ENCODE measurements at places on chromosomes 7 and 10.

DNA sequence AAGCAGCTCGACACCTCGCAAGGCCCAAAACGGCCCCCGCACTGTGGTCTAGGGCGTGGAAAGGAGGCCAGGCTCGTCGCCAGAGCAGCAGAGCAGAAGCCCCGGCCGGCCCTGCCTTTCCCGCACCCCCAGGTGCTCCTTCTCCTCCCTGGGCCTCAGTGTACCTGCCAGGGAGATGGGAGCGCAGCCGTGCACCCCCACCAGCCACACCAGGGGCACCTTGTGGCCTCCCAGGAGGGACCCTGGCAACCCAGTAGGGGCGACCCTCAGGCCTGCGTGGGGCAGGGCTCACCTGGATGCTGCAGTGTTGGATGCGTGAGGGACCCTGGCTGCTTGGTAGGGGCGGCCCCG is 9.5 kb downstream of the PDGFA start:
- DNase-seq = no peak

- DNase-seq = no peak
These were observed 647.9 kb downstream of the CNTNAP2 start for GRCh38 chr7:146764458-146764857.

- DNase-seq = no peak
These were observed 28.0 kb upstream of the CABCOCO1 start for GRCh38 chr10:61634746-61635145.

- peak; percentile 13 for DNase-seq
These were observed 111.5 kb downstream of the CCNY start for GRCh38 chr10:35447693-35448407.

DNA sequence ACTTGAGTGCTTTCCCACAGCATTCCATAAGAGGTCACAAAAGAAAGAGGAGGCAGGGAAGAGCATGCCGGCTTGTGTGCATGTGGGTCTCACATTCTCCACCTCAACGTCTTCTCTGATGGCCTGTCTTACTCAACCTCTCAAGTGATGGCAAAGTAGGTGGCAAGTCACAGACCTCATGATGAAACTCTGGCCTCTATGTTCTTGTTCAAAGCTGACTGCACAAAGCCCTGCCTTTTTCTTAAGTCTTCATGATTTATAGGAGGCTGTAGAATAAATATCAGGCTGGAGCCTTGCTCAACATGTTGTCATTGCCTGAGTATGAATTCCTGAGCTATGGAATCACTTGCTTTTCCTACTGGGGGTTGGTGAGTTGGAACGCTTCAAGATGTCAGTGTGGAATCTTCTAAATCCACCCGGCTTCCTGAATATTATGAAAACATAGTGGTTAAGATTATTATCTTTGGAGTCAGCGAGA is 213.6 kb upstream of the INHBA start:
- no peak for DNase-seq

DNA sequence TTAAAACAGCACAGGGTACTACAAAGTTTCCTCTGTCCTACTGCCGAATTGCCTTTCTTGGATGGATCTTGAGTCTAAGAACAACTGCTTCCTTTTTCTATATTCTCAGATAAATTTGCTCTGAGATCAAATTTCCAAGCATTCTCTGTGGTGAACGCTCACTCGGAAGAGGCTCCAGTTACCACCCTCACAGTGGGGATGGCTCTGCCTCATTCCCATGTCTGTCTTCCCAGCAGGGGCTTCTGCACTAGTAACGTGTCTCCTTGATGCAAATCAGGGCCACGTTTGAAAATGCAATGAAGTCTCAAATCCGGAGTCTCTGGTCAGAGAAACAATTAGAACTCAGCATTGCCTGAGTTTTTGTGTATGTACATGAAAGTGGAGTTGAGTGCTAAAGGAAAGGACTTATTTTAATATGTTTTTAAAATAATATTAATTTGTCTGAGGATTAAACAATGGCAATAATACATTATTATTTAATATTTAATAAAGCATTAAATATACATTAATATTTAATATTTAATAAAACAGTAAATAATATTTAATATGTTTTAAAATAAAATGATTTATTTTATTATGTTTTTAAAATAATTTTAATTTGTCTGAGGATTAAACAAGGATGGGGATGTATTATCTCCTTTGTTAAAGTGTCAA is 61.8 kb downstream of the INHBA start:
- DNase-seq = no peak

GRCh38 chr7:106114716-106115383 is 2.7 kb upstream of the SYPL1 start:
- peak; percentile 54 for DNase-seq

DNA sequence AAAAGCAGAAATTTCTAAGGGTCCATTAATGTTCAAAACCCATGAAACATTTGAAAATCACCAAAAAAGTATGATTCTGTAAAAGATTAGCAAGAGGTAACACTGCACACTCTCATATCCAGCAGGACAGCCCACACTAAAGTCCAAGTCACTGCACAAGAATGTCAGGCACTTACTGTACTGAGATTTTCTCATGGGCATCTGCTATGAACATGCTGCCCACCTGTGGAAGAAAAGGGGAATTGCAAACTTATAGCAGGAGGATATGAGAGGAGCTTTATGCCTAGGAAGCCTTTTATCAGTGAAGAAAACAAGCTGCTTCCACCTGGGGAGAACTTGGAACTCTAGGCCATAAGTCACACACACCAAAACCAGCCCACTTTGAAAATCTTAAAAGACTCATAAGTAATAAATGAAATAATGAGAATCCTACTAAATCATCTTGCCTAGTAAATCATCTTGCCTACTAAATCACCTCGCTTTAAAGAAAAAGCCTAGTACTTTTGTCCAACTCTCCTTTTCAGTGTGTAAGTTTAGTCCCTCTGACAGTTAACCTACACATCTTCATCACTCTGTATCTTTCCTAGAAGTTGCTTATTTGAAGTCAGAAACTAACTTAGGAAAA is 46.1 kb downstream of the ARMH3 start:
- DNase-seq = no peak

DNA sequence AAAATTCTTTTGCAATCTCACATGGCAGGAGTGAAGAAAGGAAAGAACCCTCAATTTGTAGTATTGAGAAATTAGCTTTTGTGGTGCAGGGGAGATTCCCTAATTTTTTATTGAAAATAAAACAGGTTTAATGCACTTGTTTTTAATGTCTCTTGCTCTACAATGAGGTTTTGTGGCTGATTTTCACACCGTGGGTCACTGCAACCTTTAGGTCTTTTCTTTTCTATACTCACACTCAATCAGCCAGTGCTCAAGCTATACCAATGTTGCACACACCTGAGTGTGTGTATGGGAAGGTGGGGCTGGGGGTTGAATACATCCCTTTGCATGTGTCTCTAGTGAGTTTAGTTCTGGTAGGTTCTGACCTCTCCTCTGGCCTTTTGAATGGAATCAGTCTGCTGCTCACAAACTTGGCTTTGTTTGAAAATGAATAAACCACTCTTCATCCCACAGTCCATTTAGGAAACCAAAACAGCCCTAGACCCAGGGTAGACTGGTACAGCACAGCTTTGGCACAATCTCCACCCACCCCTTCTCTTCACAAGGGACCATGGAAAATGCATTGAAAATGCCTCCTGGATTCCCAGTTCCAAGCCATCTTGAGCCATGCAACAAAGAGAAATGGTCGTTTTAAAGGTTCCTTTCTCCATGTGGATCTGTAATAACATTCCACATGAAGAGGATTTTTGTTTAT is 411.5 kb downstream of the SFMBT2 start:
- DNase-seq = no peak

GRCh38 chr10:26437637-26438461 is at the start of gene APBB1IP:
TSS of gene APBB1IP (plus strand) at chr10:26438341. CDS start at chr10:26492327, 53,986 bp downstream.
- peak; percentile 33 for DNase-seq

GRCh38 chr7:30144657-30145306 is 10.0 kb downstream of the MTURN start:
- DNase-seq = no peak

DNA sequence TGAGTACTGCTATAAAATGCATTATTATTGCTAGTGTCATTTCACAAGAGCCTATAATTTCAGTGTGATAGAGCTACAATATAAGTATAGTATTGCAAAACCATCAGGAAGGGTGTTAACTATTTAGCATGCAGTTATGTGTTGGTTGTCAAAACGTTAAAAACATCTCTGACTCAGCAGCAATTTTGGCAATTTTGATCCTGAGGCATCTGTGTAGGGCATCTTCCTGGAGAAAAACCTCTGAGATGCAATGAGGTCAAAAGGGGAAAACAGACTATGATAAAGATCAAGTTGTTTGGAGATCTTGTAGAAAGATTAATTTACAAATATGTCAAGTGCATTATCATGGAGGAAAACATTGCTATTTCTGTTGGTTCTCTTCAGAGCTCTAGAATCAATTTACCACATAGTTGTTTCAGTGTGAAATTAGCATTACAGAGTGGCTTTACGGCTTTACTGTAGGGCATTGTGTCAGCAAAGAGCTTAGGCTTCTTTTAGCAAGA is 5.3 kb downstream of the CFTR start:
- DNase-seq = no peak

DNA sequence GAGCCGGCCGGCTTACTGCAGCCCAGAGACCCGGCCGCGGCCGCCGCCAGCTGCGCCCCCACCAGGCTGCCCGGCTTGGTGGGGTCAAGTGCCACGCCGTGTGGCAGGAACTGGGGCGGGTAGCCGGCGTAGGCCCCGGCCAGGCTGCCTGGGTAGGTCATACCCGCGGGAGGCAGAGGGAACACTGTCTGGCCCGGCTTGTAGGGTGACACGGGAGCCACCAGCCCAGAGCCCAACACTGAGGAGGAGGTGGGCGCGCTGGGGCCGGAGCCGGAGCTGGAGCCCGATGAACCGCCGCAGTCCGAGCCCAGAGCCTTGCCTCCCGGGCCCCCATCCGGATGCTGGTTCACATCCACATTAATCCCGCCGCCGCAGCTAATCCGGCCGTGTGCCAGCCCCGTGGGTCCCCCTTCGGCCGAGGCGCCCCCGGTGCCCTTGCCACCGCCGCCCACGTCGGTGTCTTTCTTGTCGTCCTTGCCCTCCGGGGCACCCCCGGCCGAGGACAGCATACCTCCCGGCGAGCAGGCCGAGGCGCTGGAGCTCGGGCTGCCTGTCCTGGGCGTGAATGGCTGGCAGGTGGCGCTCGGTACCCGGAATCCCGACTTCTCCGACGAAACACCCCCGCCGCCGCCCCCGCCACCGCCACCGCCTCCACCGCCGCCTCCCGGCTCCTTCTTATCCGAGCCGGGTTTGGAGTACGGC is 2.0 kb downstream of the ZNF503 start:
- DNase-seq = peak; percentile 27

GRCh38 chr7:44284216-44284615 is 41.2 kb downstream of the CAMK2B start:
- no peak for DNase-seq

DNA sequence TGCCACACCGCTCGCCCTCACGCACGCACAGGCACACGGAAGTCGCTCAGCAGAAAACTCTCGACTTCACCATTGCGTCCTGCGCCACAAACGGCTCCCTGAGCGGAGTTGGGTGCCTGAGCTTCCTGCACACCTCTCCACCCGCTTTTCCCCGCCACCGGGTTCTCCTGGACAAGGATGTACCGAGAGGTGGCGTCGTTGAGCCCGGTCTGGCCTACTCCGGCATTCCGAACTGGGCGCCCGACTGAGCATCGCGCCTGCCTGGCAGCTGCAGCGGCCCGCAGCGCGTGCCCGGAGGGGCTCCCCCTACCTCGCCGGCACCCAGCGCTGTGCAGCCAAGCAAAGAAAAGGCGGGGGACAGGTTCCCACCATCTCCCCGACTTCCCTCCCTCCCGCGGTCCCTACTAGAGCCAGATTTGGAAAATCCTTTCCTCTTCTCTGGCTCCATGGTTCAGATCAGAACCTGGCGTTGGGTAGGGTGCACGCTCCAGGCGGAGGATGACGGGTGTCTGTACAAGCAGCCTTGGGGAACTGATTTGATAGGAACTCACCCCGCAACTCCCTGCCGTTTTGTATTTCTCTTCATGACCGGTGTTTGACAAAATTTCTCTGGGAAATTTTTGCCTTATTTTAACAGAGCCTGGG is 1.7 kb downstream of the SORCS3 start:
- no peak for DNase-seq

- DNase-seq = no peak
These were observed 375 bp upstream of the GATAD1 start for GRCh38 chr7:92446869-92447344.

DNA sequence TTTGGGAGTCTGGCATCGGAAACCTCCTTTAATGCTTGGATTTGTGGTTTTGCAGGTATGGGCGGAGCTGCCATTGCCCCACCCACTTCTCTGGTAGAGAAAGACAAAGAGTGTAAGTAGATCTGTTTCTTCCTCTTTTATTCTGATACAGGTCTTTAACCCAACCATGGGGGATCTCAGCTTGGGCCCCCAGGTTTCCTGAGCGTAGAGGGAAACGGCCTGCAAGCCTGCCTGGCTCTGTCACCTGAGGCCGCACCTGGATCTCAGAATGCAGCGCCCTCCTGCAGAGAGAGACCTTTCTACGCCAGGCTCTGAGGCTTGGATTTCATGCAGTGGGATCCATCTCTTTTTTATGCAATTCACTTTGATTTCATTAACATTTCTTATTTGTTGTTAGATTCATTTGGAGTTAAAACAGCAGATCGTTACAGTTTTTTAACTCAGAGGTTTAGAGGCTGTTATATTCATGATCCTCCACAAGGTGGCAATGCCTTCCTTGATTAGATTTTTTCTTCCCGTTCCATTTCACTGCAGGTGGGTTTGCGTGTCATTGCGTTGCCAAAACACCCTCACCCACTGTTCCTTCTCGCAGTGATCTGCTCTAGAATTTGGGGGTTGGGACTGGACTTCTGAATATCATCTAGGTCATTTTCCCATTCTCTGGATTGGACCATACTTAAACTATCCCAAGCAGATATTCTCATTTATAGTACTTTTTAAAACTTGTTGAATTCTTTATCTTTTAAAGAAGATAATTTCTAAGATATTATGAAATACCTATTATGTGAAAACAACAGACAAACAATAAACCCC is 20.0 kb downstream of the RBM17 start:
- DNase-seq = peak; percentile 66

- no peak for DNase-seq
These were observed 190.2 kb downstream of the REEP3 start for GRCh38 chr10:63711361-63711760.

GRCh38 chr7:27155816-27156507 is 513 bp downstream of the HOXA7 start:
- no peak for DNase-seq

GRCh38 chr7:122307228-122307621 is 2.7 kb upstream of the FEZF1 start:
- DNase-seq = no peak

Data from CD4-positive, alpha-beta T cell (primary cell).